ENCODE measurements at places on chromosomes 5 and 9.

DNA sequence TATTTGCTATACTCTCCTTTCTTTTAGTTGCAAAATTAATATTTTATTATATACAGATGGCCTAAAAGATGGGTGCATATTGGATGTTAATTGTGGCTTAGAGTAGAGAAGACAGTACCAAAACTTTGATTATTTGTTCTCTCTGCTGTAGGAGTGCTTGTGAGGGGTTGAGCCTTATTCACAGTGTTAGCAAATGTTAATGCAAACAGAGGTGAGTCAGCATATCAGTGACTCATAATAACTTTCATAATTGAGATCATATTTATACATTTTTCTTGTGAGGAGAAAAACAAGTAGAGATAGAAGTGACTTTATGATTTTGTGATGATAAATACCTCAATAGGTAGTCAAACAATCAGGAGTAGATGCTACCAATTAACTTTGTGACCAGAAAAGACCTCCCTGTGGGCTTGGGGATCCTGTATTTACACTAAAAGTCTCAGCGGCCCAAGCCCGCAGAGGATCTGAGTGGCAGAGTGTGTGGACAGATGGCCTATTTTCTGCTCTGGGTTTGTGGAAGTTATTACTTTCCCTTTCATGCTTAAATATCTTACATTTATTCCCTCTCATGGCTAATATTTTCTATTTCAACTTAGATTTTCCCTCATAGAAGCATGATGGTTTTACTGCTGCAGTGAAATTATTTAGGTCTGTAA lies 226.5 kb downstream of the TAF11L14 start:
- DNase-seq, result no peak

- DNase-seq, result no peak
Measured at GRCh38 chr5:89421035-89421434, 538.1 kb upstream of the MEF2C start.

GRCh38 chr9:104993291-104993963 lies 65.5 kb upstream of the ABCA1 start:
- DNase-seq, result no peak

DNA sequence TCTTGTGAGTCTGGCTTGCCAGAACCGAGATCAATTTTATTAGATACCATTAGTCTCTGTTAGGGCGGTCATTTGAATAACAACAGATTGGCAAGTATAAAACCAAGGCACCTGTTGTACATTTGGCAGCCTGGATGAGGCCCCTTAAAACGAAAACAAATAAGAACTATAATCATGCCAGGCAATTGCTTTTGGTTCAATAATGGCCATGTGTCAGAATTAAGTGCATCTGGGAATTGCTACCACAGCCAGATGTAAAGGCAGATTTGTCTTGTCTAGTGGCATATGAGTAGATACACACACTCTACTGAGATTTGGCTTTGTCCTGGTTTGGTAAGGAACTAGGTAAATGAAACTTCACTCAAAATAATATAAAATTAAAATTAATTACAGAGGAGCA lies 1046.2 kb upstream of the DMAC1 start:
- no peak for DNase-seq

GRCh38 chr9:69109152-69109551 lies 64.9 kb upstream of the TJP2 start:
- DNase-seq, result no peak

DNA sequence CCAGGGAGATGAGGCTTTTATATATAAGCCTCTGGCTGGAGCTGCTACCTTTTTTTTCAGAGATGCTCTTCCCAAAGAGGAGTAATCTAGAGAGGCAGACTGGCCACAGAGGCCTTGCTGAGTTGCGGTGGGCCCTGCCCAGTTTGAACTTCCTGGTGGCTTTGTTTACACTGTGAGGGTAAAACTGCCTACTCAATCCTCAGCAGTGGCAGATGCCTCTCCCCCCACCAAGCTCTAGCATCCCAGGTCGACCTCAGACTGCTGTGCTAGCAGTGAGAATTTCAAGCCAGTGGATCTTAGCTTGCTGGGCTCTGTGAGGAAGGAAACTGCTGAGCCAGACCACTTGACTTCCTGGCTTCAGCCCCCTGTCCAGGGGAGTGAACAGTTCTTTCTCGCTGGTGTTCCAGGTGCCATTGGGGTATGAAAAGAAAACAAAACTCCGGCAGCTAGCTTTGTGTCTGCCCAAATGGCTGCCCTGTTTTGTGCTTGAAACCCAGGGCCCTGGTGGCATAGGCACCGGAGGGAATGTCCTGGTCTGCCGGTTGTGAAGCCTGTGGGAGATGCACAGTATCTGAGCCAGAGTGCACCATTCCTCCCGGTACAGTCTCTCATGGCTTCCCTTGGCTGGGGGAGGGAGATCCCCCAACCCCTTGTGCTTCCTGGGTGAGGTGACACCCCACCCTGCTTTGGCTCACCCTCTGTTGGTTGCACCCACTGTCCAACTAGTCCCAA lies 219.5 kb upstream of the IZUMO3 start:
- no peak for DNase-seq

DNA sequence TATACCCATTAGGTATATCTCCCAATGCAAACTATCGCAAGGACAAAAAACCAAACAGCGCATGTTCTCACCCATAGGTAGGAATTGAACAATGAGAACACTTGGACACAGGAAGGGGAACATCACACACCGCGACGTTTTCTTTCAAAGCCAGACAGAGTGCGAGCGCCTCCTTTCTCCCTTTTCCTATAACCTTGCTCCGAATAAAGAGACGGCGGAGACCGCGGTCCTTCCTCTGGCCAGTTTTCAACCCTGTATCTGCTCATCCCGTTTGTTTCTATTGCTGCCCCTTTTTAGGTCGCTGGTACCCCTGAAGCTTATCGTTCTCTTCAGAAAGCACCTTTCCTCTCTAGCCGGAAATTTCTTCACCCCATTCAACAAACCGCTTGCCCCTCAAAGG lies 1.3 kb downstream of the LVRN start:
- DNase-seq, result no peak

GRCh38 chr9:76359365-76359764 lies 34.9 kb downstream of the RFK start:
- DNase-seq, result no peak

DNA sequence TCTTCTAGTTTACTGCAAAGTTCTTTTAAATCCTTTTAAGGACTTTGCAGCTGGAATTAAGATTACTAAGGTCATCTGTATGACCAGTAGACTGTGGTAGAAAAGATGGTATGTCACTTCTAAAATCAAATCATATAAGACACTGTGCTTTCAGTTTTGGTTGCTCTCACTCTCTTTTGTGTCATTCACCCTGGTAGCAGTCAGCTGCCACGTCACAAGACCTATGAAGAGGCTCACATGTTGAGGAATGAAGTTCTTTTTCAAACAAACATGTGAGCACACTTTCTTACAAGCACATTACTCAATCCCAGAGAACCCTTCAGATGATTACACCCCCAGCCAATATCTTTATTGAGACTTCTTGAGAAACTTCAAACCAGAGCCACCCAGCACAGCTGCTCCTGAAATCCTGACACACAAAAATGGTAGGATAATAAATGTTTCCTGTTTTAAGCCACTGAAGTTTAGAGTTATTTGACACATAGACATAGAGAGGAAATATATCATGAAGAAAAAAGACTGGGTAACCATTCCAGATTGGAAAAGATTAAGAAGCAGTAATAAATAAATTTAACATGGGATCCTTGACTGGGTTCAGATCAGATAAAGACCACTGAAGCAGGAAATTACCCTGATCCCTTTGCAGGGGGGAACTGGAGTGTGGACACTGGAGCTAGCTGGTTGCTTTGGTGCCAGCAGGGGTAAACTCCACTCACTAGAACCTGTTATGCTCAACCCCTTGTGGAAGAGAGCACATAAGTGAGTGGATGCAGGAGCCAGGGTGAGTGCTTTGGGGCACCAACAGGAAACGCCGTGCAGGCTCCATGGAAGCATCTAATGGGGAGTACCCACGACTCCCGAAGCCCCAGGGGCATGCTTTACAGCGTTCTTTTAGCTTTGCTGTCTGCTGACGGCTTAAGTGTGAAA lies 64.1 kb downstream of the SLCO4C1 start:
- no peak for DNase-seq

- no peak for DNase-seq
Measured at GRCh38 chr5:124289641-124290311, 456.7 kb downstream of the ZNF608 start.

DNA sequence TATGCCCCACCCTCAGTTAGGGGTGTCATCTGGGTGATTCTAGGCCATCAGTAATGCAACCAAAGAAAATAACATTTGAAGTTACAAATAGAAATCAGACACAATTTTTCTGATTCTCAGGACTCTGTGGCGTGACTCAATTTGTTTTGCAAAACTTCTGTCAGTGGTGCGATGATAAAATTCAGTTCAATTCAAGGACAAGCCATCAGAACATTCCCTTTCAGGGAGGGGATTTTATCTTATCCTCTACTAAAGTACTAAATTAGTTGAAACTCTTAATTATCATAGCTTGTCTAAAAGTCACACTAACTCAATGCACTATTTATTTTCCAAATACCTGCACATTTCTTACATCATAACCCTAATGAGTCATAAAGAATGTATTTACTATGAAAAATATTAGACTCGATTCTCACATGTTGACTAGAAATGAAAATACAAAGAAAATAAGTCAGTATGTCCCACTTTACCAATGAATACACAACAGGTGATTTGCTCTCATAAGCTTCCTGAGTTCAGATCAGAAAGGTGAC lies 28.2 kb downstream of the HTR4 start:
- DNase-seq, result no peak

- DNase-seq, result no peak
Measured at GRCh38 chr5:15610216-15610615, 110.2 kb downstream of the FBXL7 start.

DNA sequence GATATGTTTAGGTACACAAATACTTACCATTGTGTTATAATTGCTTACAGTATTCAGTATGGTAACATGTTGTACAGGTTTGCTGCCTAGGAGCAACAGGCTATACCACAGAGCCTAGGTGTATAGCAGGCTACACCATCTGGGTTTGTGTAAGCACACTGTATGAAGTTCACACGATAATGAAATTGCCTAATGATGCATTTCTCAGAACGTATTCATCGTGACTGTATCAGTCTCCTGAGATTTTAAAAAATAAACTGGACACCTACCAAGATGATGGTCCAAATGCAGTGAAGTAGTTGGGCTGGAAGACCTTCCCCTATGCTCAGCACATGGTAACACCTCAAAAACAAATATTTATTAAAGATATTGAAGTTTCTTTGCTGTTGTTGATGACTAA lies 103.3 kb upstream of the NFIB start:
- DNase-seq, result no peak

GRCh38 chr5:102286476-102286875 lies 9.6 kb downstream of the SLCO4C1 start:
- DNase-seq, result no peak

GRCh38 chr5:157252711-157253465 lies 13.0 kb upstream of the CYFIP2 start:
- DNase-seq, result no peak

- no peak for DNase-seq
Measured at GRCh38 chr5:107889387-107889786, 218.7 kb upstream of the EFNA5 start.

GRCh38 chr9:133008824-133009223 lies 22.0 kb upstream of the GTF3C5 start:
- no peak for DNase-seq

GRCh38 chr5:161432798-161433197 lies 113.7 kb downstream of the GABRB2 start:
- no peak for DNase-seq

GRCh38 chr5:121691478-121691877 lies 160.2 kb upstream of the FTMT start:
- DNase-seq, result no peak

- no peak for DNase-seq
Measured at GRCh38 chr5:151068433-151069197, 12.2 kb downstream of the TNIP1 start.

DNA sequence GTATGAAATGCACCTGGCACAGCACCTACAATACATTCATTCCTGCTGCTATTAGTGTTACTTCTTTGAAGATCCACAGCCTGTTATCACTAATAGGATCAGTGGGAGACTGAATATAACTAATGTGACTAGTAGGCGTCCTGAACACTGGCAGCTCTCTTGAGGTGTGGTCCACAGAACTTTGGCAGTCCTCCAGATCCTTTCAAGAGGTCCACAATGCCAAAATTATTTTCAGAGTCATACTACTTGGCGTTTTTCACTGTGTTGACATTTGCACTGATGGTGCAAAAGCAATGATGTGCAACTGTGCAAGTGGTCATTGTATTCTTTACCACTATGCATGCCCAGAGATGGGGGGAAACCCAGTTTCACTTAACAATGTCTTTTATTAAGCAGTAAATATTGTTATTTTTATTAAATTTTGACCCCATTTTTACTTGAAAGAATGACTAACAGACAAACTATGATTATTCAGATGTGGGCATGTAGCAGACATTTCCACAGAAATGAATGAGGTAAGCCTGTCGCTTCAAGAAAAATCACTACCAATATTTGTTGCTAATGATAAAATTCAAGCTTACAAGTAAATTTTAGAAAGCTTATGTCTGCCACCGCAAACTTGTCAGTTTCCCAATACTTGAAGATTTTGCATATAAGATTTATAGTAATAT lies 48.9 kb downstream of the ADRB2 start:
- DNase-seq, result no peak

DNA sequence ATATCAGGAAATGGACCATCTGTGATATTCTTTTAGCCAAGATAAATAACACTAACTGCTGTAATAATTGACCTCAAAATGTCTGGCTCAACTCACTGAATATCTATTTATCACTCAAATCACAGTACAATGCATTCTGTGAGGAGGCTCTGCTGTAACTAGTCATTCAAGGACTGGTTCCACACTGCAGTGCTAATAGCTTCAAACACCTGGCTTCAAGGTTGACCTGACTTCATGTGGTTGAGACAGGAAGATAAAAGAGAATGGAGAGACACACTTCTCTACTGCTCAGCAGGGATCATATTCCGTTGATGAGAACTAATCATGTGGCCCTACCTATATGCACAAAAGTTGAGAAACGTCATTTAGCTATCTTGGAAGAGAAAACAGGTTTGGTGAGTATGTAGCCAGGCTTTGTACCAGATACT lies 3.4 kb upstream of the RHOBTB3 start:
- DNase-seq, result no peak

DNA sequence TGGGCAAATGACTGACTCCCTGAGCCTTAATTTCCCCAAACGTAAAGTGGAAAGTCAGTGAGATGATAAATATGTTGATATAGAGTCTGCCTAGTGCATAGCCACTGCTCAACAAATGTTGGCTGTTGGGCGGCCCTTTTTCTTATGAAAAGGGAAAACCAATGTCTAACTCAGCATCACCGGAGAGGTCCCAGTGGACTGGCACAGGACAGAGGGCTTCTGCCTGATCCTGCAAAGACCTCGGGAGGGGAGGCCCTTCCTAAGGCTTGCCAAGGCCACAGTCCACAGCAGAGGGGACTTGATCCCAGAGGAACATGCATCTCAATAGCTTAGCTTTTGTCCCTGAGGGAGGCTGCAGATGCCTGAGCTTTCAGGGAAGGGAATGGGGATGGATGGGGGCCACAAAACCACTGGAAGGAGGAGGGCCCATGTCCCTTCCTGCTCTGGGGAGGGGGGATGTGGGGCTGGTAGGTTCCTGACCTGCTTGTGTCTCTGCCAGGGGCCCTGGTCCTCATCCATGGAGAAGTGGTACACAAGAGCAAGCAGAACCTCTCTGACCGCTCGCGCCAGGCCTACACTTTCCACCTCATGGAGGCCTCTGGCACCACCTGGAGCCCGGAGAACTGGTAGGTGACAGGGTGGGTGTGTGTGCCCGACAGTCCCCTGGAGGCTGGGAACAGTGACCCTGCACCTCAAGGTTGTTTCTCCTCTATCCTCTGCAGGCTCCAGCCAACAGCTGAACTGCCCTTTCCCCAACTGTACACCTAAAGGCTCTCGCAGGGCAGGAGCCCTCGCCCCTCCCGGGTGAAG lies 6.3 kb downstream of the DOLK start:
- DNase-seq, result no peak

- no peak for DNase-seq
Measured at GRCh38 chr5:78234804-78235203, 59.7 kb downstream of the AP3B1 start.
